ENCODE measurements at places on chromosomes 2 and 18. TPM values are rescaled to one million over a fixed set of nuclear protein-coding genes. Genes with fewer than 3 reads are reported as not detected.

- no peak overlapping the region for H3K4me3 ChIP-seq
- no peak for DNase-seq
- no peaks in the 10 kb centered on the region for H3K4me1 ChIP-seq
- H3K36me3 ChIP-seq: no peaks in the 10 kb centered on the region
- H3K27me3 ChIP-seq: no peaks in the 10 kb centered on the region
Observed at GRCh38 chr2:225599856-225600255, 200.3 kb downstream of the NYAP2 start.

- no peak overlapping the region for H3K27ac ChIP-seq
- no peak overlapping the region for H3K4me3 ChIP-seq
- H3K27me3 ChIP-seq: peaks cover 41% of the 10 kb centered on the region
- H3K4me1 ChIP-seq: peaks cover 28% of the 10 kb centered on the region
- no peak for DNase-seq
Observed at GRCh38 chr2:161412346-161412745, 3.8 kb upstream of the TBR1 start.

- no peaks in the 10 kb centered on the region for H3K36me3 ChIP-seq
- no peak overlapping the region for H3K27ac ChIP-seq
- DNase-seq: no peak
- no peak overlapping the region for H3K4me3 ChIP-seq
Observed at GRCh38 chr18:61340148-61340547, 6.9 kb downstream of the CDH20 start.

DNA sequence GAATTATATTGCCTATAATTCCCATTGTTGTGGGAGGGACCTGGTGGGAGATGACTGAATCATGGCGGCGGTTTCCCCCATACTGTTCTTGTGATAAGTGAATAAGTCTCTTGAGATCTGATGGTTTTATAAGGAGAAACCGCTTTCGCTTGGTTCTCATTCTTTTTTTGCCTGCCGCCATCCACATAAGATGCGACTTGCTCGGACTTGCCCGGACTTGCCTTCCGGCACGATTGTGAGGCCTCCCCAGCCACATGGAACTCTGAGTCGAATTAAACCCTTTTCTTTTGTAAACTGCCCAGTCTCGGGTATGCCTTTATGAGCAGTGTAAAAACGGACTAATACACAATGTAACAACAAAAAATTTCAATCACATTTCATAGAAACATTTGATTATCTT lies 115.8 kb downstream of the C2orf74 start:
- DNase-seq: no peak
- no peak overlapping the region for H3K4me3 ChIP-seq
- peaks cover 20% of the 10 kb centered on the region for H3K36me3 ChIP-seq
- H3K4me1 ChIP-seq: no peaks in the 10 kb centered on the region
- H3K27ac ChIP-seq: no peak overlapping the region
- no peaks in the 10 kb centered on the region for H3K27me3 ChIP-seq

MSGN1 gene
- total RNA-seq: 1.2 TPM

UGT1A6 gene
- not detected for total RNA-seq

APLF gene
- 5.5 TPM for total RNA-seq

UGT1A3 gene
- total RNA-seq: not detected

DNA sequence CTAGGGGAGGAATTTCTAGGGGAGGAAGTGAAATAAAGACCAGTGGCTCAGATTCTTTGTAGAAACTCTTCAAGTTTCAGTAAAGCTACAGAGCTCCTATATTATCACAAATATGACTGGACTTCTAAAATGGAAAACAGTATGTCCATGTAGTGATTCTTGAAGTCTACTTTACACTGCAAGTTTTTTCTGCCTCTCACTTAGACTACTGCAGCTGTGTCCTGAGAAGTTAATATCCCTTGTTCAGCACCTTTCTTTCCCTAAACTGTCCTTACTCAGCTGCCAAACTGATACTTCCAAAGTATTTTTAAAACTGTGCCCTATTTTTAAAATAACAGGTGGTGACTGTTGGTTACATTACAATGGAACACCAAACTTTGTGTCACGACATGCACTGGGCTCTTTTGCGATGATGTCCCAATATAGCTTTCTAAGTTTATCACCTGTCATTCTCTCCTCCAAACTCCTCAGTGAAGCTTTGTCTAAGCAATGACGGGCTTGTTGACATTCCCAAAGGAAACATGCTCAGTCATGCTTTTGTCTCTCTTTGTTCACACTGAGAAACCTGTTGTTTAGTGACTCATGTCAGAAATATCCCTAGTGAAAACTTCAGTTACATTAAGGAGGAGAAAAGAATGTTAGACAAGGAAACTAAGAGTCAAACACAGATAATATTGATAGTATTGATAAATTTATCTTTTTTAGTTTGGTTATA lies 341.1 kb downstream of the ARL6IP6 start:
- H3K27me3 ChIP-seq: no peaks in the 10 kb centered on the region
- H3K27ac ChIP-seq: no peak overlapping the region
- no peak overlapping the region for H3K4me3 ChIP-seq
- no peaks in the 10 kb centered on the region for H3K4me1 ChIP-seq
- DNase-seq: no peak

PID1 gene
- total RNA-seq: 27.4 TPM

DNA sequence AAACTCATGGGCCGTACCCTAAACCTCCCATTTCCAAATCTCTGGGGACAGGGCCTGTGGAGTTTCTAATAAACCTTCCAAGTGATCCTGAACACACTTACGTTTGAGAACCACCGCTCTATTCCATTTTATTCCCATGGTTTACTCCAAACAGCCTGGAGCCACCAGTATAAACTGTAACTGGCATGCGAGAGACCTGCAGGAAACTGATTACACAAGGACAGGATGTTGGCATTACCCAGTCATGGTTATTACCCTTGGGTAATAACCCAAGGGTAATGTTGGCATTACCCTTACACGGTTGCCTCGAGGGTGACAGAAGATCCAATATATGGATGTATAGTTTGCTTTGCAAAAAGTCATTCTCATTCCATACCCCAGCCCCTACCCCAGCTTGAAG lies 37.0 kb upstream of the YPEL5 start:
- no peaks in the 10 kb centered on the region for H3K36me3 ChIP-seq
- H3K27ac ChIP-seq: no peak overlapping the region
- H3K27me3 ChIP-seq: no peaks in the 10 kb centered on the region
- DNase-seq: no peak
- H3K4me1 ChIP-seq: no peaks in the 10 kb centered on the region
- H3K4me3 ChIP-seq: no peak overlapping the region

DNA sequence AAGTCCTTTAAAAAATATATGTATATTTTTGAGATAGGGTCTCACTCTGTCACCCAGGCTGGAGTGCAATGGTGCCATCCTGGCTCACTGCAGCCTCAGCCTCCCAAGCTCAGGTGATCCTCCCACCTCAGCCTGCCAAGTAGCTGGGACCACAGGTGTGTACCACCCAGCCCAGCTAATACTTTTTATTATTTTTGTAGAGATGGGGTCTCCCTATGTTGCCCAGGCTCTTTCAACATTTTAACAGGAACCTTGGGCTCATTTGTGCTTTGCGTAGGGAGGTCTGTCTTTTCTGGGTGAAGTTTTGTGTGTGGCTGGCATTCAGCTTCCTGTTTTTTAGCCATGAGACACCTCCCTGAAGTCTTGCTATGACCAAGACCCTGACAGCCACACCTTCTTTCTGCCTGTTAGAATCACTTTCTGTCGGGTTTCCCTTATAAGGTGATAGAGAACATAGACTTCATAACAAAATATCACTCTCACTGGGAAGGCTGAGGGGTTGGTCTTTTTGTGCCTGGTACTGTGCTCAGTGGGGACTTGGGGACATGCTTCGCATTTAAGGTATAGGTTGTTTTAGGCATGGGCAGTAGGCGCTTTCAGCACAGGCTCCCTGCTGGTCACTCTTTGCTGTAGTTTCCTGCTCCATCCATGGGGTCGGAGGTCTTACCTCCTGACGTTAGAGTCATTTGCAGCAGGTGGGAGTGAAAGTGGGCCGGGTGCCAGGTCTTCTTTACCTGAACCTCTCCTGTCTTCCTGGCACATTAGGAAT lies 3.4 kb downstream of the RAB31 start:
- peaks cover 33% of the 10 kb centered on the region for H3K4me1 ChIP-seq
- no peak overlapping the region for H3K4me3 ChIP-seq
- H3K27ac ChIP-seq: no peak overlapping the region
- H3K36me3 ChIP-seq: no peaks in the 10 kb centered on the region

DNA sequence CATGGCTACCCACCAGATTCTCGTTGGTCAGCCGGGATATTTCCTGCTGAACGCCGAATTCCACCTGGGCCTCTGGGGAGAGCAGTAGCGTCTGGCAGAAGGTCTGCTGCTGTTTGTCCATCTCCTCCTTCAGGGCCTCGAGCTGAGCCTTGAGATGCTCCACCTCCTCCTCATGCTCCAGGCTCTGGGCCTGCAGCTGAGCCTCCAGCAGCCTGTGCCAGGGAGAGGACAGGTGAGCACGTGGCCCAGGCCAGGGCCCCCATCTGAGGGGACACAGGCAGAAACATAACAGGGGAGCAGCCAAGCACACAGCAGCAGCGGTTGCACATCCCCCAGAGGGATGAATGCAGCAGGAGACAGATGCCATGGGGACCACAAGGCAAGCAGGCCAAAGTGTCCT lies 40.1 kb upstream of the ACAA2 start:
- H3K4me1 ChIP-seq: peaks cover 12% of the 10 kb centered on the region
- no peak overlapping the region for H3K27ac ChIP-seq
- H3K36me3 ChIP-seq: no peaks in the 10 kb centered on the region
- no peak overlapping the region for H3K4me3 ChIP-seq
- no peak for DNase-seq

DNA sequence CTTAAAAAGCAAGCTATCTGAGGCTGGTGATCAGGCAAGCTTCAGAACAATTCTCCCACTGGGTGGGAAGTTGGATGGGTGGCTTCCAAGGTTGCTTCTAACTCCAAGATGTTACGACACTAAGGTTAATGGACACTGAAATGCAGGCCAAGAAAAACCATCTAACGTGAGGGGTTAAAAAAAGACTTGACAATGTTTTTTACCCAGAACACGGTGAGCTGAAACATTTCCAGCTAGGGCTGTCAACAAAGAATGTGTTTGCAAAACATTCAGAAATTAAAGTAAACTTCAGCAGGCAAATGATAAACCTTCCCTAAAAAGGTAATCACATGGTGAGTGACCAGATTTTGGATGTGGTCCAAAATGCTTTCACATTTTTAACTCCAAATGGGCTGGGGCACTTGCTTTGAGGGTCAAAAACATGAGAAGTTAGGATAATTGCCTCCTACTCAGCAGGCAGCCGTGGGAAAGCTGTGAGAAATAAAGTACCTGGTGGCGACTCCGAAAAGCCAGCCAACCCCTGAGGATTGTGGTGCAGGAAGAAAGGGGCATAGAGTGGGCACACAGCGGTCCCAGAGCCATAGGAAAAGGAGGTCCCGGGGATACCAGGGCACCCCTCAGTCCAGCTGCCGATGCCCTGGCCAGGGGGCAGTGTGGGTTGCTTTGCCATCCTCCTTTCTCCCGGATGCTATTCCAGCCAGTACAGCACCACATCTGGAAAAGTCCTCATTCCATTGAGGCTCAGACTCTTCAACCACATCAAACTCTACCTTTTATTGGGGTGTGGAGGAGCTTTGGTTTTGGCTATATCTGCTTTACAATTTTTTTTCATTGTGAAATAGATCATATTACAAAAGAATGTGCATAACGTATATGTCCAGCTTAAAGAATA lies 90.0 kb upstream of the ATL2 start:
- H3K4me1 ChIP-seq: peaks cover 2% of the 10 kb centered on the region
- no peaks in the 10 kb centered on the region for H3K36me3 ChIP-seq
- H3K27ac ChIP-seq: no peak overlapping the region

- DNase-seq: peak; percentile 17
- no peaks in the 10 kb centered on the region for H3K4me1 ChIP-seq
- H3K4me3 ChIP-seq: no peak overlapping the region
- no peaks in the 10 kb centered on the region for H3K27me3 ChIP-seq
- no peak overlapping the region for H3K27ac ChIP-seq
Observed at GRCh38 chr2:102520009-102520408, 47.0 kb downstream of the SLC9A4 start.

- no peak for DNase-seq
- H3K36me3 ChIP-seq: no peaks in the 10 kb centered on the region
- no peak overlapping the region for H3K27ac ChIP-seq
Observed at GRCh38 chr18:21369146-21369545, 127.1 kb downstream of the GREB1L start.

- H3K36me3 ChIP-seq: peaks cover 16% of the 10 kb centered on the region
- DNase-seq: no peak
- H3K4me1 ChIP-seq: peaks cover 9% of the 10 kb centered on the region
- peaks cover 2% of the 10 kb centered on the region for H3K27me3 ChIP-seq
Observed at GRCh38 chr18:63422864-63423304, 608 bp upstream of the VPS4B start.

- no peaks in the 10 kb centered on the region for H3K27me3 ChIP-seq
- H3K4me3 ChIP-seq: no peak overlapping the region
- DNase-seq: no peak
- no peaks in the 10 kb centered on the region for H3K4me1 ChIP-seq
- no peak overlapping the region for H3K27ac ChIP-seq
Observed at GRCh38 chr2:82913566-82913965, 1545.5 kb downstream of the SUCLG1 start.

GAREM1 gene
- 7.4 TPM for total RNA-seq

- H3K4me1 ChIP-seq: peaks cover 18% of the 10 kb centered on the region
- peaks cover 7% of the 10 kb centered on the region for H3K27me3 ChIP-seq
- H3K36me3 ChIP-seq: no peaks in the 10 kb centered on the region
- H3K27ac ChIP-seq: peak overlapping the region; percentile 84
- H3K4me3 ChIP-seq: peak overlapping the region; percentile 42
- DNase-seq: peak; percentile 79
Observed at GRCh38 chr2:120231974-120232635, 8.9 kb upstream of the TMEM185B start.

HOXD11 gene
- total RNA-seq: 0.04 TPM

CCNYL1 gene
- total RNA-seq: 5.6 TPM

- H3K4me3 ChIP-seq: no peak overlapping the region
- no peak for DNase-seq
- H3K27me3 ChIP-seq: no peaks in the 10 kb centered on the region
- peaks cover 24% of the 10 kb centered on the region for H3K36me3 ChIP-seq
- H3K27ac ChIP-seq: no peak overlapping the region
Observed at GRCh38 chr2:73933194-73933593, 6.5 kb downstream of the DGUOK start.
